ENCODE measurements at places on chromosomes 1 and 21. TPM values are rescaled to one million over a fixed set of nuclear protein-coding genes. Genes with fewer than 3 reads are reported as not detected.

Gene BCAN
- not detected for total RNA-seq

Gene HES2
- not detected for total RNA-seq

Gene GRHL3
- not detected for total RNA-seq

Gene CHODL
- total RNA-seq, result 0.21 TPM

Gene CRNN
- total RNA-seq, result not detected

Gene PYCR2
- total RNA-seq, result 142 TPM

Gene PPP2R5A
- 34.3 TPM for total RNA-seq

Gene FOXO6
- 0.19 TPM for total RNA-seq

Gene SLC9A1
- total RNA-seq, result 22.4 TPM

Gene CYP4A22
- total RNA-seq, result not detected

Gene MYBPH
- total RNA-seq, result not detected

Gene TRNP1
- total RNA-seq, result 0.40 TPM

Gene DNASE2B
- total RNA-seq, result not detected

Gene SV2A
- total RNA-seq, result 12.8 TPM

Gene SSR2
- 155 TPM for total RNA-seq

- peaks cover 27% of the 10 kb centered on the region for H3K27me3 ChIP-seq
- no peaks in the 10 kb centered on the region for H3K36me3 ChIP-seq
- peaks cover 21% of the 10 kb centered on the region for H3K4me1 ChIP-seq
- no peak overlapping the region for H3K4me3 ChIP-seq
- no peak for DNase-seq
These were observed 213.0 kb downstream of the CAMTA1 start for GRCh38 chr1:6998267-6998666.

- peaks cover 41% of the 10 kb centered on the region for H3K27me3 ChIP-seq
- no peak for DNase-seq
- H3K4me3 ChIP-seq, result no peak overlapping the region
- no peak overlapping the region for H3K27ac ChIP-seq
- H3K36me3 ChIP-seq, result no peaks in the 10 kb centered on the region
- no peaks in the 10 kb centered on the region for H3K4me1 ChIP-seq
These were observed 5.7 kb upstream of the SPRR3 start for GRCh38 chr1:152995842-152996241.

GRCh38 chr1:59751801-59752200 is 62.9 kb upstream of the HOOK1 start:
- H3K27ac ChIP-seq, result no peak overlapping the region
- no peaks in the 10 kb centered on the region for H3K27me3 ChIP-seq
- DNase-seq, result no peak
- H3K4me1 ChIP-seq, result no peaks in the 10 kb centered on the region

DNA sequence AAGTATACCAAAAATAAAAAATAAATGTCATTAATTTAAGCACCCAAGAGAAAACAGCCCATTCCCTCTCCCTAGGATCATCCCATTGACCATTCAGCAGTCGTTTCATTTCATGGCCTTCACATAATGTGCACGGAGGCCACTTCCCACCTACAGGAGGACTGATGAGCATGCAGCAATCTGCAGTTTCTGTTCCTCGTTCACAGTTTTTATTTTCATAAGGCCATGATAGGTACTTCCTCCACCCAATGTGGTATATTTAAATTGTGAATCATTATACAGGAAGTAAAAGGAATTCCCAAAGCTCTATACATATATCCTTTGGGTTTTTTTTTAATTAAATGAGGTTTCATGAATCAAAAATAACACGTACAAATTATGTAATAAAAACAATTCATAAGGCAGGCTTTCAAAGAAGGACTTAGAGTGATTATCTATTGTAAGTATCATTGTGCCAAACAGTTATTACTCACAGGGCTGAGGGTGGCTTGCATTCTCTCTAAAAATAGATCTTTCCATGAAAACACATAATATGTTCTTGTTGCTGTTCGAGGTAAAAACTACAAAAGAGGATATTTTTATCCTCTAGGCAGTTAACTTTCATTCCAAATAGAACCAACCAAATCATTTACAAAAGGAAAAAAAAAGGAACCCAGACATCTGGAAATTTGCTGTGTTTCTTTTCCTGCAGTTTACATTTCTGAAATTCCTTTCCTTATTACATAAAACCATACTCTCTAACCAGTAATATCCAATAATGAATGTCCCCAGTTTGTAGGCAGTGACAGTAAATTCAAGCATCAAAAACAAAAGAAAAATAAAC is 27.5 kb upstream of the SLC44A3 start:
- H3K27ac ChIP-seq, result no peak overlapping the region
- no peak for DNase-seq
- H3K27me3 ChIP-seq, result peaks cover 4% of the 10 kb centered on the region
- no peak overlapping the region for H3K4me3 ChIP-seq
- no peaks in the 10 kb centered on the region for H3K36me3 ChIP-seq

DNA sequence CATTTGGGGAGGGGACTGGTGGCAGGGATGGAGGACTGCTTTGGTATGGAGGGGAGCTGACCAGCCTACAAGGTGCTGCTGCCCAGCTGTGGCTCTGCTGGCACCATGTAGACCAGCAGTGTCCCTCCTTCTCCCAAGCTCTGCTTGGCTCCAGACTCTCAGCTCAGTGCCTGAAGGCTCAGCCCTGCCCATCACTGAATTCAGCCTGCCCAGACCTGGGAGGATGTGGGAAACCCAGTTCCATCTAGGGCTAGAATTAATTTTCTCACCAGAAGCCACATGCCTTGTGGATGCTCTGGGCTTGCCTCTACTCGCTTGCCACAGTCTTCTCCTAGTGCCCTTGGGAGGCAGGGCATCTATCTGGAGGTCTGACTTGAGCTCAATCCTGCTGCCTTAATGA is 195.0 kb upstream of the EDN2 start:
- H3K4me3 ChIP-seq, result no peak overlapping the region
- no peaks in the 10 kb centered on the region for H3K36me3 ChIP-seq
- H3K27ac ChIP-seq, result no peak overlapping the region
- H3K4me1 ChIP-seq, result peaks cover 42% of the 10 kb centered on the region

GRCh38 chr1:199725002-199725565 is 302.4 kb upstream of the NR5A2 start:
- no peak for DNase-seq
- H3K4me1 ChIP-seq, result peaks cover 9% of the 10 kb centered on the region
- H3K27me3 ChIP-seq, result peaks cover 36% of the 10 kb centered on the region

DNA sequence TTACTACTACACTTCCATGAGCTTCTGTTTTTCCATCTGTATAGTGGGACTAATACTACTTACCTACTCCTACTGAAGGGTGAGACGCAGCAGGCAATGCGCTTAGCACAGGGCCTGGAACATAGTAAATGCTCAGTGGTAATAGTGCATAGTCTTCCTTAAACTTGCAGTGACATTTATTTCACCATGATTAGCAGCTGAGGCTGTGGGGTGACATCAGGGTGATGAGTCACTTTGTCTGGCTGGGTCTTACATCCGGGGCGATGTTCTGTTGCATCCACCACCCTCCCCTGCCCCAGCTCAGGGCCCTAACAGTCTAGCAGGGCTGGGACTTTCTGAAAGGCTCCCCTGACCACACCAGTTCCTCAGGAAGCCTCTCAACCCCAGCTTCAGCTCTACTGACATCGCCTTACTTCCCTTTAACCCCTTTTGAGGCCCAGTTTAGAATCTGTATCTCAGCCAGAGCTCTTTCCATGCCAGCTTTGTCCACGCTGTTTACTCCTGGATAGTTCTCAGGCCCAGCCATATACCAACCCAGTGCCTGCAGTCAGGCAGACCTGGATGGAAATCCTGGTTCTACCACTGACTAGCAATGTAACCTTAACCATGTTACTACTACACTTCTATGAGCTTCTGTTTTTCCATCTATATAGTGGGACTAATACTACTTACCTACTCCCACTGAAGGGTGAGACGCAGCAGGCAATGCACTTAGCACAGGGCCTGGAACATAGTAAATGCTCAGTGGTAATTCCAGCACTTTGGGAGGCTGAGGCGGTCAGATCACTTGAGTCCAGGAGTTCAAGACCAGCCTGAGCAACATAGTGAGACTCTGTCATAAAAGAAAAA is 66.3 kb downstream of the CD58 start:
- H3K36me3 ChIP-seq, result no peaks in the 10 kb centered on the region
- peak overlapping the region; percentile 89 for H3K27ac ChIP-seq
- peaks cover 47% of the 10 kb centered on the region for H3K4me1 ChIP-seq
- H3K27me3 ChIP-seq, result no peaks in the 10 kb centered on the region
- peak overlapping the region; percentile 8 for H3K4me3 ChIP-seq
- peak; percentile 82 for DNase-seq

- H3K4me1 ChIP-seq, result peaks cover 29% of the 10 kb centered on the region
- no peak overlapping the region for H3K27ac ChIP-seq
- no peak for DNase-seq
- peaks cover 5% of the 10 kb centered on the region for H3K27me3 ChIP-seq
These were observed 49.1 kb downstream of the HHAT start for GRCh38 chr1:210377731-210378333.

DNA sequence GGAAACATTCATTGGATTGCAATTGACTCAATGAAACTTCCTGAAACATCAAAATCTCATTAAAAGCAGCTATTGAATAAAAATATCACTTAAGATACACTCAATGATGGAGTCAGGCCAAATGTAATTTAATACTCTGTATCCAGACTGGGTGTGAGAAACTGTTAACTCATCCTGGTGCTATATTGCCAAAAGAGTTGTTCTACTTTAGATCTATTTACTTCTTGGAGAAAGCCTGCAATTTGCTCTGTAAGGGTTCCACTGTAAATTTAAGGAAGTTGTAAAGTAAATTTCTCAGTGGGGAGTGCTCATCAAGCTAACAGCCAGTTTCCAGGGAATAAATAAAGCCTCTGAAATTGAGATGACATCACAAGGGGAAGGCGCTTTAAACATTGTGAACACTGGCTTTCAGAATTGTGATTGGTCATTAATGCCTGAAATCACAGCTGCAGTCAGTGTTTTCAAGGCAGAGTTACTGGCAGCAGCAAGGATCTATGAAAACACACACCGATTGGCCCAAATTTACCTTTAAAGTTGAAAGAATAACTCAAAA is 91.4 kb downstream of the OLFM3 start:
- no peak overlapping the region for H3K27ac ChIP-seq
- H3K4me3 ChIP-seq, result no peak overlapping the region
- H3K4me1 ChIP-seq, result no peaks in the 10 kb centered on the region
- no peaks in the 10 kb centered on the region for H3K27me3 ChIP-seq
- no peak for DNase-seq
- H3K36me3 ChIP-seq, result no peaks in the 10 kb centered on the region

GRCh38 chr1:166908942-166909341 is 32.9 kb upstream of the TADA1 start:
- H3K36me3 ChIP-seq, result no peaks in the 10 kb centered on the region
- H3K4me3 ChIP-seq, result no peak overlapping the region
- DNase-seq, result no peak
- H3K27me3 ChIP-seq, result no peaks in the 10 kb centered on the region

- H3K4me1 ChIP-seq, result peaks cover 20% of the 10 kb centered on the region
- peak overlapping the region; percentile 80 for H3K4me3 ChIP-seq
- no peak overlapping the region for H3K27ac ChIP-seq
- DNase-seq, result no peak
- peaks cover 5% of the 10 kb centered on the region for H3K36me3 ChIP-seq
These were observed 572 bp downstream of the FUCA1 start for GRCh38 chr1:23867542-23867894.

DNA sequence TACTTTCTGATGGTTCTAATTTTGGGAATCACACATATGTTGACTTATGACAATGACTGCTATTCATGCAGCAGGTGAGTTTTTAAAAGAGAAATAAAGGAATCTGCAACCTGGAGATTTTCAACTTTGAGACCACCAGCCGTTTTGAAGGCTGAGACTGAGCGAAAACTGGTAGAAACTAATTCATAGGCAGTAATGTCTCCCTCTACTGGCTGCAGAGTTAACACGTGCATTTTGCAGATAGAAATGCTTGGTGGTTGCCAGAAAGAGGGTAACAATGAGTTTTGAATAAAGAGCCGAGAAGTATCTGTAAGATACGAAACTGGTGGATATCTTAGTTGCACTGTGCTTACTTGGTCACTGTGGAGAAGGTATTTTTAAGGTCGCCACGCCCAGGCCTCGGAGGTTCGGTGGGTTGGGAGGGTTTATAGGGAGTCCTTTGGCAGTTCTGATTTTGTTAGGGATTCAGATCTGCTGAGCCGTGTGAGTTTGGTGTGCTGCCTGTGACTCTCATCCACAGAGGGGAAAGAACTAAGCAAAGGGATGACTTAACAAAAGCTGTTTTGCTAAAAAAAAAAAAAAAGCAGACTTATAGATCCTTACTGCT is 83.0 kb downstream of the RYR2 start:
- no peaks in the 10 kb centered on the region for H3K36me3 ChIP-seq
- no peaks in the 10 kb centered on the region for H3K4me1 ChIP-seq
- no peaks in the 10 kb centered on the region for H3K27me3 ChIP-seq
- no peak for DNase-seq

DNA sequence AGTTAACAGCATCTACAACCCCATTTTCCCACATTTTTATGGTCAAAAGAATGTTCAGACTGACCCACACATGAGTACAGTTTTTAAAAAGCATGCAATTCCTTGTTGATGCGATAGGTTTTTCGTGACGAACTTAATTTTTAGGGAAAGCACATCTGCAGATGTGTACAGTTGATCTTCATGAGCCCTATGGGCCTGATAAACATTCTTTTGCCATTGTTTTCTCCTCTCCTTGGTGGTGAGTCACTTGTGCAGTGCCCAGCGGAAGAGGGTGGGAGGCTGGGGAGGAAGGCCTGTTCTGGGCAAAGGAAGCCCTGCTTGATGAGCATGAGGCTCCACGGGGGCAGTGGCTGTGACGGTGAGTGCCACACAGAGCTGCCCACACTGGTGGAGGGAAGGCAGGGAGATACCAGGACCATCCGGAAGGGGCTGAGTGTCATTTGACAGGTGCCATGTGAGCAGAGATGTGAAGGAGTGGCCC is 5.3 kb downstream of the ARF1 start:
- peak overlapping the region; percentile 61 for H3K4me3 ChIP-seq
- peaks cover 69% of the 10 kb centered on the region for H3K36me3 ChIP-seq
- no peak for DNase-seq
- peaks cover 82% of the 10 kb centered on the region for H3K4me1 ChIP-seq
- no peaks in the 10 kb centered on the region for H3K27me3 ChIP-seq

GRCh38 chr21:42002421-42002958 is 7.7 kb downstream of the ZBTB21 start:
- H3K36me3 ChIP-seq, result peaks cover 64% of the 10 kb centered on the region
- H3K27me3 ChIP-seq, result no peaks in the 10 kb centered on the region
- H3K4me1 ChIP-seq, result peaks cover 45% of the 10 kb centered on the region
- peak overlapping the region; percentile 44 for H3K4me3 ChIP-seq
- H3K27ac ChIP-seq, result peak overlapping the region; percentile 90

DNA sequence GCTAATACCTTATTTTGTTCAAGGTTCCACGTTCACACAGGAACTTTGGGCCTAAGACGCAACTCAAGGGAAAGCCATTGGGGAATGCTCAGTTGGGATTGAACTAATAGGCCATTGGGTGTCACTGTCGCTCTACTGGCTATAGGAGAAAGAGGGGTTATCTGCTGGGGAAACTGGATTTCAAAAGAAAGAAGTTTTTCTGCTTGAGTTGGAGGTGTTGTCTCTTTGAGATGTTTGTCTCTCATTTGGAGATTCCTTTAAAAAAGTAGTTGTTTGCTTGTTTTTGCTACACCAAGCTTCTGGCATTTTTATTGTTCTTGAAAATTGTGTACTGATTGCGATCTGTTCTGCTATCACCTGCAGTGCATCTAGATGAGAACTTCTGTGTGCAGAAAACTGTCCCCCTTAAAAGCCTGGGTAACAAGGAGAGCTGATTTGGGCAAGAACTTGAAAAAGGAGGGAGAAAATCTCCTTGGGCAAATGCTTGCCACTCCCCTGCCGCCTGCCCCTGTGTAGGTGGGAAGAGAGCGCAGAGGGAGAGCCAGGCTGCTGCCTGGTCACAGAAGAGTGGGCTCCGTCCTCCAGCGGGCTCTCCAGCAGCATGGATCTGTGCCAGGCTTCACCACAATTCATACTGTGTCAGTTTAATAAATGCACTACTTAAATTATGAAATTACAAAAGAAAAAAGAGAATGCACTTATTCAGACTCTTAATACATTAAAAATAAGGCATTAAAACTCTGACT is 39.9 kb downstream of the PEX14 start:
- peaks cover 3% of the 10 kb centered on the region for H3K36me3 ChIP-seq
- H3K4me1 ChIP-seq, result peaks cover 74% of the 10 kb centered on the region
- no peak overlapping the region for H3K4me3 ChIP-seq
- DNase-seq, result no peak
- H3K27ac ChIP-seq, result peak overlapping the region; percentile 1
- no peaks in the 10 kb centered on the region for H3K27me3 ChIP-seq
